ENCODE measurements at places on chromosomes 12 and 14. TPM values are rescaled to one million over a fixed set of nuclear protein-coding genes. Genes with fewer than 3 reads are reported as not detected.

GRCh38 chr12:117547209-117547608 lies 185.8 kb upstream of the NOS1 start:
- no peak for DNase-seq

DNA sequence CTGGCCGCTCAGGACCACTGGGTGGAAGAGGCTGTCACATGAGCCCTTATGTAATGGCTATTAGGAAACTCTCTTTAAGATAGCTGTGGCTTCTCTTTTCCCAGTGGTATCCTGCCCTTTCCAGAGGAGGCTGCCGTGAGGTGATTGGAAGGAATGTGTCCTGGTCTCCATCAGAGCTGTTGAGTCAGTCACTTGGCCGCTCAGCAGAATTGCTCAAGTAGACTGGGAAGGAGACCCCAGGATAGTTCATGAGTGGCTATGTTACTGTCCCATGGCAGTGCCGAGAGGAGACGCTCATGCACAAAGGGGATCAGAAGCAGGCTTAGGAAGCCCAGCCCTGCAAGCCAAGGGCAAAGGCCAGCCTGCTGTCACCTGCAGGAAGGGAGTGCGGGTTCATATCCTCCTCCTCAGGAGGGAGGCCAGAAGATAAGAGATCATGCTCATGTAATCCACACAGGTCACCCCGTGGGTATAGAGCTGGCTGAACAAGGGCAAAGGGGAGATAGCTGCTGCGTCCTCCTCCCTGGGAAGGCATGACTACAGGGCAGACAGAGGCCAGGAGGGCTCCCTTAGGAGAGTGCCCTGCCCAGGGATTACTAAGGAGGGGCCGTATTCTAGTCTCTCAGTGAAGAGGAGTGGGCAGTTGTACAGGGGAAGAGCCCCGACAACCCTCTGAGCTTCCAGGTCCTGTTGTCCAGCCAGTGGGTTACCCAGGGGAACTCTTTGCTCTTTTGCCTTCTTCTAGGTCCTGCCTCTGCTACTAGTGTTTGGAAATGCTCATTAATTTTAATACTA lies 137.0 kb upstream of the MAX start:
- no peak for DNase-seq

GRCh38 chr12:18864900-18865561 lies 127.1 kb downstream of the CAPZA3 start:
- DNase-seq, result peak; percentile 41

DNA sequence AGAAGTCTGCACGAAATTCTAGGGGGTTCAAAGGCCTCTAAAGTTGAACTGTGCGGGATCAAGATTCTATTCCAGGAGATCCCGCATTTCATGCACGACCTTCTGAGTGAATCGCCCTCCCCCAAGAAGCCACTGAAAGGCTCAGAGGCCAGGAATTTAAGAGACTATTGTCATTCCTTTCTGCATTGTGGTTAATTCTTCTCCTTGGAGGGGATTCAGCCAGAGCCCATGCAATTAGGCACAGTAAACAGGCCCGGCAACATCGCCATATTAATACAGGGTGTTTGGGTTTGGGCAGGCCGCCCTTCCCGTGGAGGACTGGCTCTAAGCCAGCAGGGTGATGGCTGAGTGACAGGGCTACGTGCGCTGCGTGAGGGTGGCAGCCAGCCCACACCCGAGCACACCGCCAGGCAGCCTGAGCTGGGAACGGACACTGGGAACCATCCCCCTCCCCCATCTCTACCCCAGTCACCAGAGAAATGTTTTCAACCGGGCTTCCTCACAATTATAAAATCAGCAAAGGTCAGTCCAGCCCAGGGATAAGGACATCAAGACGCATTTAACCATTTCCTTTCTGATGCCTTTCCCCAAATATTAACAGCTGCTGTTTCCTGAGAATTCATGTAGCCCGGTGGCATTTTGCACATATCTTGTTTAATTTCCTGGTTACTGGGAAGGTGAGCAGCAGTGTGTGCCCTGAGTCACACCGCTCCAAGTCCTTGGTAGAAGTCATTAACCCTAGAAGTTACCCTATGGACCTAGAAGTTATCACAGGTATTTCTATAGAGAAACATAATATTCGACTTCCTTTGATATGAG lies 12.5 kb downstream of the EGLN3 start:
- DNase-seq, result peak; percentile 79

- DNase-seq, result no peak
Measured at GRCh38 chr14:94571395-94571794, 9.8 kb upstream of the SERPINA5 start.

- DNase-seq, result peak; percentile 61
Measured at GRCh38 chr12:127485528-127485927, 781.4 kb upstream of the TMEM132C start.

DNA sequence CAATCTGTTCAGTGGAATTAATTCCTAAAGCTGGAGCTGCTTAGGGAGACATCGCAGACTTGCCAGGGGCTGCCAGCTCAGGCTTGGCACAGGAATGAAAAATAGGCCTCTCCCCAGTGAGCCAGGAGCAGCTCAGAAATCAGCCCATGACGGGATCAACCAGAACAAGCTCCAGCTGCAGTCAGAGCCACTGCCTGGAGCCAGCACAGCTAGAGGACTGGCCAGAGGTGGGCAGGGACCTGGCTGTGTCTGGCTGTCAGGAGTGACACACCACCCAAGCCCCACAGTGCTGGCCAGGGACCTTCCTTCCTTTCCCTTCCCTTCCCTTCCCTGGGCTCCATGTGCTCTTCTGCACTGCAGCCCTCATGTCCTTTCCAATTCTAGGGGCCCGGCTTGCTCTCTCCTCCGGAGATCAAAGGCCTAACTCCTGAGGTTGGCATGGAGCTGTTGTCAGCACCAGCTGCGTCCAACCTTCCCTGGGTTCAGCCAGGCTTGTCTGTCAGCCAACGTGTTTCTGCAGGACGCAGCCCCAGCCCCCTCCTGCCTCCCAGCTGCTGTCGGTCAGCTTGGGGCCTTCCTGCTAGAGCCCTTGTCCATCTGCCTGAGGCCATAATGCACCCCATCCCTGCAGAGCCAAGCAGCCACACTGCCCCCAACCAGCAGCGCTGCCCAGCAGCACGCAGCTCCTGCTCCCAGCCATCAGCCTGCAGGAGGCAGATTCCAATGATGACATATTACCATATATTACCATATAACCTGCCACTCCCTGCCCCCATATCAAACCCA lies 149.3 kb downstream of the CALM1 start:
- peak; percentile 83 for DNase-seq

GRCh38 chr14:69982220-69982839 lies 103.1 kb downstream of the SMOC1 start:
- peak; percentile 23 for DNase-seq

- peak; percentile 30 for DNase-seq
Measured at GRCh38 chr12:94208622-94208966, 60.2 kb downstream of the PLXNC1 start.

GRCh38 chr12:125189015-125189414 lies 123.8 kb downstream of the AACS start:
- DNase-seq, result no peak

DNA sequence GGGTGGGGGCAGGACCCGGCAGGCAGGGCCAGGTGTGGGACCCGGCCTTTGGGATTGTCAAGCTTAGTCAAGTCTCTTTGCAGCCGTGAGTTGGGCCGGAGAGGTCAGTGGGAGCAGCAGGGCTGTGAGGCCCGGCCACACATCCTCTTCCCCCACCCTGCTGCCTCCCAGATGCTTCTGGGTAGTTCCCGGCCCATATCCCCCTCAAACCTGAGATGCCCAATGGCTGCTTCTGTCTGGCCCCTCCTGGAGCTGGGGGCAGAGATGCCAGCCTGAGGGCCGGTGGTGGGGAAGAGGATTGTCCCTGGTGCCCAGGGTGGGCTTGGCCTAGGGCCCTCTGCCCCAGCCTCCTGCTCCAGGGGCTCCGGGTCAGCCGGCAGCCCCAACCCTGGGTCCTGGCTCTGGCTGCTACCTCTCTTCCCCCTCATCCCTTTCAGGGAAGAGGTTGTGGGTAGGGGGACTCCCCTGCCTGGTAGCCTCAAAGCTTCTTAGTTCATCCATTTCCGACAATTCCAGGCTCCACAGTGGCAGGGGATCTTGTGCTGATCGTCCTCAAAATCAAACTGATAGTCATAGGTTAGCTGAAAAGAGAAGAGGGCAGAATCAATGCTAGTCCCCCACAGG lies 2.8 kb upstream of the PRKAG1 start:
- DNase-seq, result no peak

- no peak for DNase-seq
Measured at GRCh38 chr14:33792009-33792719, 158.7 kb downstream of the EGLN3 start.

Gene KRT7
- total RNA-seq, result 0.33 TPM

Gene HSPB8
- 12.5 TPM for total RNA-seq

Gene APOF
- total RNA-seq, result not detected

Gene COPS7A
- total RNA-seq, result 78.0 TPM

Gene ANKRD33
- total RNA-seq, result not detected

Gene CLMN
- total RNA-seq, result 5.4 TPM

Gene LRP1-AS
- not detected for total RNA-seq

Gene HOXC12
- total RNA-seq, result not detected

Gene TEDC1
- 3.3 TPM for total RNA-seq

Gene MYF6
- 0.51 TPM for total RNA-seq

Gene CLEC9A
- not detected for total RNA-seq

Gene GUCY2C
- total RNA-seq, result not detected
